ENCODE measurements at places on chromosomes 2 and 18.
A peak's percentile ranks its signal among the peaks of the same experiment; 100 is the strongest.

- DNase-seq: no peak
Measured at GRCh38 chr18:80244956-80245730, 2.2 kb downstream of the PARD6G start.

GRCh38 chr2:46065152-46065551 lies 232.1 kb upstream of the EPAS1 start:
- no peak for DNase-seq

DNA sequence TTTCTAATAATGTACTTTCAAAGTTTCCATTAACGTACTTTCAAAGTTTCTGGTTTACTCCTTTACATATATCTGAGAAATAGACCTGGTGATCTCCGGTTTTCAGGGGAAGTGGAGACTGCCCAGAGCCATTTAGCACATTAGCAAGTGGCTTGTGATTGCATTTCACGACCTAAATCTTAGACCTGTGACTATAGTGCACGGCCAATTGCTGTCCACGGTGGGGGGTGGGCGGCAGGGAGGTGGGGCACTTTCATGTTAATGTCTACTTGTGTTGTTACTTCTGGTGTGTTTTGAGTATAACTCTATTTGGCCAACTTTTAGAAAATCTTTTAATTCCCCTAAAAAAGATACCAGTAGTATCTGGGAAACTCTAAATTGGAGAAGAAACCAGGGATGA lies 11.3 kb downstream of the GATA6 start:
- DNase-seq: no peak

DNA sequence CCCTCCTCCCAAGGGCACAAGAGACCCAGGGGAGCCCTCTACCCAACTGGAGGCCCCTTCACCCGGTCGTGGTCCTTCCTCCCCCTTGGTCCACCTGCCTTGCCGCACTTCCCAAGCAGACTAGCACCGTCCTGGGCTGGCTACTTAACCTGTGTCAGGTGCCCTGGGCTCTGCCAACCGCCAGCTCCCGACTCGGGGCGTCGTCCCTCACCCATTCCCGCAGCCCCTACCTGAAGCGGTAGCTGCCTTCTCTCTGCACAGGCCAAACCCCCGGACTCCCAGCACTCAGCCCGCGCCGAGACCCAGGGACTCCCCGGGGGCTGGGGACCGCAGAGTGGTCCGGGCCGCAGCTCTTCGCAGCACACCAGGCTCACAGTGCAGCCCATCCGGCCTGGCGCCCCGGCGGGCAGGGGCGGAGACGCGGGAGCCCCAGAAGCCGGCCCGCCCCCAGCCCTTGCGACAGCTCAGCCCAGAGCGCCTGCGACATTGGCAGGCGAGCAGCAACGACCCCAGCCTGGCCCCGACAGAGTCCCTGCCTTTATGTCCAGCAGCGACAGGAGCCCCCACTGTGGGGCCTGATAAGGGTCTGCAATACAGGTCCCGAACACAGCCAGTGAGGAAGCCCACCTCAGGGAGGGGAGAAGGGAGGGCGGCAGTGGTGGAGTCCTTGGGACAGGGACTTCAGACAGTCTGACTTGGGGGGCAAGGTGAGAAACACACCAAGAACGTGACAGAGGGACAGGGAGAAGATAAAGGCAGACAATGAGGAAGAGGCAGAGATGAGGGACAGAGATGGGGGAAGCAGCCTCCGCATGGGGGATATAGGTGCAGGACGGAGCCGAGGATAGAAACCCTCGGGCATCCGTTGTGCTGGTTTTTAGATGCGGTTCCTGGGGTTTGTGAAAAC lies 31.0 kb upstream of the TNS1 start:
- no peak for DNase-seq

DNA sequence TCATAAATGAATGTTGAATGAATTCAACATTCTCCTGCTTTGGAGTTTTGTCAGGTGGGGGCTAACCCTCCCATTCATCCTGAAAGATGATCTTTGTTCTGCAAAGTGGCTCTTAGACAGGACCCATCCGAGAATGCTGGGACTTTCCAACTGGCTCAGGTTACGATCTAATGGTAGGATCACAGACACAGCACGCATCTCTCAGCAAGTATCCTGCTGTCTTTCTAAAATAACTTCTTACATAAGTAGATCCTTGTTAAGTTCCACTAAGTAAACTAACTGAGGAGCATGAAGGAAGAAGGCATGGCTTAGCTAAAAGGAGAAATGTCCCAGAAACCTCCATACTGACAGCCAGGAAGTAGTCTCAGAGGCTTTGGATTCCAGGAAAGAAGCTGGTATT lies 23.7 kb downstream of the CYP27A1 start:
- no peak for DNase-seq

DNA sequence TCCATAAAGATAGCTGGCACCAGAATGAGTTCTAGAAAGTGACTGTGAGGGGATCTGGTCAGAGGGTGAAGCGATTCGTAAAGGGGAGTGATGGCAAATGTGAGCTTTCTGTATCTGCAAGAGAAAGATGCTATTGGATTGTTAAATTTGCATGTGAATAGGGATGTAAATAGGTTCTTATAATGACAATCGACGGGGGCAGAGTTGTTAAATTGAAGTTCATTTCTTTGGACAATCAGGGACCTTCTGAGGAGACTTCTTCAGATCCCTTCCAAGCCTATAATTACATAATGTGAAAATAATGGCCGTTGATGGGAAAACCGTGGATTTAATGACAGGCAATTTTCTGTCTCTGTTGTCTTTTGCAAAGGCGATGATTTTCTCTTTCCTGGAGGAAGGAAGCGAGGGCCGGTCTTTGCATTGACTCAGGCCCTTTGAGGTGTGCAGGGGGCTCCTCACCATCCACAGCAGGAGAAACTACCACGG lies 52.2 kb upstream of the TMEM18 start:
- DNase-seq: no peak

GRCh38 chr18:8967573-8967972 lies 134.9 kb upstream of the NDUFV2 start:
- DNase-seq: no peak

DNA sequence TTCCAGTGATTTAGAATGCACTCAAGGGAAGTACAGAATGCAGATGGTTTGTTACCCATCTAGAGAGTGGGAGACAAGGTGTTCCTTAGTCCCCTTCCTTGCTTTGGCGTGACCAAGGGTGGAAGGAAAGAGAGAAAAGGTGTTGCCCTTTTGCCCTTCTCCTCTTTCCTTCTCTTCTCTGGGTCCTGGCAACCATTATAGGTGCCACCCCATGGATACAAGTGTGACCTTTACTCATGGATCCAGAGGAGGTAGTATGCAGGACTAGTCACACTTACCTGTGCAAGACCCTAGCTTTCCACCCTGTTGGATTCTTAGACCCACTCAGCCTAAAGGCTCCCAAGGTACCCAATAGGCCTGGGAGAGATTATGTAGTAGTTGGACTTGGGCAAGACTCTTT lies 11.6 kb upstream of the RBFA start:
- no peak for DNase-seq

DNA sequence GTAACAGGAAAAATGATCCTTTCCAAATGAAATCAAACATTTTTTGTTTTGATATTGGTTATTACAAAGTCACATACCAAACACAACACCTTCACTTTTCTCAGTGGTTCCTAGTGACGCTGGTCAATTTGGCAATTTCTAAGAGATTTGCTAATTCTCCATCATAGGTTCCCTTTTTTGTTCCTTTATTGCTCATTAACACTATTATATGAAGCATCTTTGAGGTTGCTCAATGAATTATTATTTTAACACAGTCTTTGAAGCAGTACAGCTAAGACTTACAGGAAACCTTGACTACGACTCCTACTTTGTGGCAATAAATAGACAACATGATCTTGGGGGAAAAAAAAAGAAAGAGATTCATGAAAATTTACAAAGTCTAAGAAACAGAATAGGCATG lies 152.2 kb upstream of the VRK2 start:
- no peak for DNase-seq

GRCh38 chr2:197558393-197558792 lies 42.5 kb downstream of the MOB4 start:
- no peak for DNase-seq

- no peak for DNase-seq
Measured at GRCh38 chr2:62045017-62045543, 139.6 kb downstream of the COMMD1 start.

- no peak for DNase-seq
Measured at GRCh38 chr2:218823196-218823855, 8.3 kb downstream of the PRKAG3 start.

GRCh38 chr2:8650256-8650655 lies 31.6 kb upstream of the ID2 start:
- no peak for DNase-seq

DNA sequence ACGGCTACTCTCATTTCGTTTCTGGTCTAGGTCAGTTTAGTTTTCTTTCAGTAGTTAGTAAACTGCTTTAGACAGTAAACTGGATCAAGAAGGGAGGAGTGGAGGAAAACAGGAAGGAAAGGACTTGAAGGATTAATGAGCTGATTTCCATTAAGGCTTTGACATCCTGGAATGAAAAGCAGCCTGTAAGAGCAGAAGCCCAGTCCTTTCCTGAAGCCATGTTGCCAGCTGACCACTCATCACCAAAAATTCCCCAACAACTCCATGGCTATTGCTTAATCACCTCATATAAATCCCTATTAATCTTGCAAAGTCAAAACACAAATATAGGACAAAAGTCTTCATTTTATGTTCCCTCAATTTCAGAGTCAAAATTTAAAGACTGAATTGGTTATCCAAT lies 113.7 kb upstream of the ZFP36L2 start:
- DNase-seq: no peak

GRCh38 chr2:4992226-4992625 lies 700.0 kb upstream of the SOX11 start:
- DNase-seq: no peak

- no peak for DNase-seq
Measured at GRCh38 chr2:240322231-240322955, 113.1 kb upstream of the GPC1 start.

DNA sequence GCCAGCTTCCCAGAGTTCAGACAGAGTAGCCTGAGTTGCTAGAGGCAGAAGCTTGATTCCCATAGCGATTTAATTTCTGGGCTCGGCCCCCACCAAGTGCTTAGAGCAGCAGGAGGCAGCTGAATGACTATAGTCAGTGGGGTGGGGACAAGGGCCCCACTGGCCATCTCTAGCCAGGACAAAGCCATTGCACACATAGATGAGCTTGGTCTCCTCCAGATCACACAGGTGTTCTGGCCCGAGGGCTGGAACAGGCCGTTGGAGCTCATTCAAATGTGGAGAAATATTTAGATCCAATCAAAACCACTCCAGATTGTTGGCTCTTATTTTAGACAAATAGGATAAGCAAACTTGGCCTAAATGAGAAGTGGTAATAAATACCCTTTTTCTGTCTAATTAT lies 287.3 kb upstream of the NCKAP5 start:
- no peak for DNase-seq

- no peak for DNase-seq
Measured at GRCh38 chr2:54791831-54792230, 68.4 kb downstream of the EML6 start.

DNA sequence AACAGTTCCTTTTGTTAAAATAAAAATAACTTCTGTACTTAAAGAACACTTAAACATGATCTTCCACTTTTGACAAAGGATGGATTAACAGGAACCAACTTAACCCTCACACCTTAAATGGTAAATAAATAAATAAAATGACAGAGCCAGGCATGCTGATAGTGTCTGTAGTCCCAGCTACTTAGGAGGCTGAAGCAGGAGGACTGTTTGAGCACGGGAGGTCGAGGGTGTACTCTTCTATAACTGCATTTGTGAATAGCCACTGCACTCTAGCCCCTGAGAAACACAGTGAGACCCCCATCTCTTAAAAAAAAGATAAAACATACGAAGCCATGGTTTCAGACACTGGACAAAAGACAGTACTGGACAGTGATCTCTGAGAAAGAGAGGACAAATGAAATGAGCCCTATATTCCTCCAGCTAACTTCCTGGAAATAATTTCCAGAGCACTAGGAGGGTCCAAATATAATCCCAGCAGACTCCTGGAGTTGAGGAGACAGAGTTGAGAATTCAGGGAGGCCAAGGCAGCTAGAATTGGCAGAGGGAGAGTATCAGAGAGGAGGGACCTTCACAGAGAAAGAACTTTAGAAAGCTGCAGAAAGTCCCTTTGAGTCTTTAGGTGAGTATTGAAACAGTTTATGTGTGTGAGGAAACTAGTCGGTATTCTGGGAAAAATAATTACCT lies 17.4 kb downstream of the PPP4R1 start:
- DNase-seq: no peak

GRCh38 chr18:79788734-79789085 lies 9.0 kb upstream of the KCNG2 start:
- DNase-seq: no peak

DNA sequence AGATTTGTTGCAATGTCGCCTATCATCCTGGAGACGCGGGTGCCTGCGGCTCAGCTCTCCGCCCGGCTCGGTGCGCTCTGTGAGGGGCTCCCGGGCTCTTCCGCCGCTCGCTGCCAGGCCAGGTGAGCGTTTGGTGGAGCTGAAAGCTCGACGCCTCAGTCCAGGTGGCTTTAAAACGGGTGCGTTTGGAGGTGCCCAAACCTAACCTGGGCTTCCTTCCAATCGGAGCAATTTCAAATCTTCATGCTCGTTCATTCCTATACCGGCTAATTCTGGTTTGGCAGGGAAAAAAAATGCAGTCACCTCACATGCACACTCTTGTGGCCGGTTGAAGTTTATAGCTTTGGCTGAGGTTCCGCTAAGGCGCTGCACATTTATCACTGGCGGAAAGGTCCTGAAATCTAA lies at the start of gene SLC16A14:
Gene SLC16A14 (minus strand): TSS at position 274 of the 405 bp plus-strand sequence. CDS start 9,572 bp downstream, outside the sequence.
- peak; percentile 11 for DNase-seq

GRCh38 chr18:48408111-48408726 lies 964 bp downstream of the ZBTB7C start:
- DNase-seq: no peak

DNA sequence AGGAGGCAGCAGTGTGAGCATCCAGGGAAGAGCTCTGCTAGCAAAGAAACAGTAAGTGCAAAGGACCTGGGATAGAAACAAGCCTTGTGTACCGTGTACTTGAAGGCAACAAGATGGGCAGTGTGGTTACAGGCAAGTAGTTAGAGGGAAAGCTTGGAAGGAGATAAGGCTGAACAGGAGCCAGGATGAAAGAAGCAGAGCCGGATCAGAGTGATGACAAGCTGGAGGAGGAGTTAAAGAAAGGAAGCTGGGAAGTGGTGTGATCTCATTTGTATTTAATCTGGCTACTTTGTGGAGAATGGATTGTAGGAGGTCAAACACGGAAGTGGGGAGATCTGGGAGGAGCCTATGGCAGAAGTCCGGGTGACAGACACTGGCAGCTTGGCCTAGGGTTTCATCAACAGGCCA lies 44.7 kb upstream of the VPS54 start:
- DNase-seq: no peak

DNA sequence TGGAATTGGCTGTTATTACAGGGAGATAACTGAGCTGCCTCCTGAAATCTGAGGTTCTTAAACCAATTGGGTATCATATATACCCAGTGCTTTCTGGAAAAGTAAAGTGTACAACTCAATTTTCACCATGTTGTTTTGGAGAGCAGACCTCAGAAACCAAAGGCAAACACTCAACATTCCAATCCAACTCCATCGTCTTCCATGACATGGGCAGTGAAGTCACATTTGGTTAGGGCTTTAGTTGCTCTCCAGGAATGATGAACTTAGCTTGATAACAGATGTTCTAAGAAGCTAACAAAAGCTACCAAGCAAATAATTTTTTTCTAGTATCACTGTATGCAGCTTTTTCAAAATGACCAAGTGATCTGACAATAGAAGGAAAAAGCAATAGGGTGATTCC lies 107.0 kb upstream of the SLC35G4 start:
- no peak for DNase-seq
